ENCODE measurements at places on chromosomes 5 and 9.

- DNase-seq, result no peak
These were observed 24.7 kb downstream of the MAPKAP1 start for GRCh38 chr9:125682340-125682739.

- DNase-seq, result peak; percentile 91
These were observed at the start of gene LPCAT1 for GRCh38 chr5:1523793-1524480. LPCAT1 (minus strand) TSS chr5:1523960; CDS start chr5:1523844, 116 bp downstream.

- DNase-seq, result no peak
These were observed 11.8 kb downstream of the ACSL6 start for GRCh38 chr5:131999441-132000240.

DNA sequence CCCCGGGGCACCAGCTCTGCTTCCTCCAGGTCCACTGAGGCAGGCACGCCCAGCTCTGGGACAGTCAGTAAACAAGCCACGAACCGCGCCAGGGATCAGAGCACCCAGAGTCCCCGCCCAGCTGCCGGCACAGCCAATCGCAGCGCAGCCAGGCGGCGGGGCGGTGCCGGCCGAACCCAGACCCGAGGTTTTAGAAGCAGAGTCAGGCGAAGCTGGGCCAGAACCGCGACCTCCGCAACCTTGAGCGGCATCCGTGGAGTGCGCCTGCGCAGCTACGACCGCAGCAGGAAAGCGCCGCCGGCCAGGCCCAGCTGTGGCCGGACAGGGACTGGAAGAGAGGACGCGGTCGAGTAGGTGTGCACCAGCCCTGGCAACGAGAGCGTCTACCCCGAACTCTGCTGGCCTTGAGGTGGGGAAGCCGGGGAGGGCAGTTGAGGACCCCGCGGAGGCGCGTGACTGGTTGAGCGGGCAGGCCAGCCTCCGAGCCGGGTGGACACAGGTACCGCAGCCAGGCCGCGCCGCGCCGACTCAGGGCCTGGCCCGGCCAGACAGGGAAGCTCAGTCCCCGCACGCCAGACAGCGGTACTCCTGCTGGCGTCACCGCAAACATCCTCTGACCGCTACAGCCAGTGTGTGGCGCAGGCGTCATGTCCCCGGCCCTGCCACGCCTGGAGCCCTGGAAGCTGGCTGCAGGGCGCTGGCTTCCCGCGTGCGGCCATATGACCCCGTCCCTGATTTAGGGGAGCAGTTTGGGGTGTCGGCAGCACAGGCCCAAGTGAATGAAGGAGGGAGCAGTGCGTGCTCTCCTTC, at the start of gene CTSL:
TSS of gene CTSL (plus strand) at position 220 of the 810 bp plus-strand sequence. CDS start 1,485 bp downstream, outside the sequence.
- no peak for DNase-seq

DNA sequence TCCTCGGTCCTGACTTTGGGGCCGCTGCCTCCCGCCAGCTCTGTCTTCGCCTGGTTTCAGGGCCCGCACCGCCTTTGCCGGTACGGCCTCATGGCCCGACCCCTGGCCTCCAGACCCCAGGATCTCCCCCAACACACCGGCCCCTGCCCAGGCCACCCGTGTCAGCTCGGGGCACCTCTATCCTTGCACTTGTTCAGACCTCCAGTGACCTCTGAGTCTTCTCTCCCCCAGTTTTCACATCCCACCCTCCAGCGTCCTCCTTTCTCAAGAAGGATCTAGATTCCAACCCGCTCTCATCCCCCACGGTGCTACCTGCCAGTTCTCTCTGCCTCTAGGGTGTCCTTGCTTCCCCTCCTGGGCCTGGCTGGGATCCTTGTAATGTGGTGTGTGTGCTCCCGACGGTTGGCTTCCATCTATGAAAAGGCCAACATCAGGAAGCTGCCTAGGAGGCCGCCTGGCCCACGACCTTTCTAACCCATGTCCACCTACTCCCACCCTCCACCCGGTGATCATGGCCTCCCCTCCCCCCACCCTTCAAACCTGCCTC, 61.1 kb downstream of the SPATA31C2 start:
- DNase-seq, result no peak

GRCh38 chr5:176560364-176560763, 11.2 kb downstream of the CDHR2 start:
- no peak for DNase-seq

DNA sequence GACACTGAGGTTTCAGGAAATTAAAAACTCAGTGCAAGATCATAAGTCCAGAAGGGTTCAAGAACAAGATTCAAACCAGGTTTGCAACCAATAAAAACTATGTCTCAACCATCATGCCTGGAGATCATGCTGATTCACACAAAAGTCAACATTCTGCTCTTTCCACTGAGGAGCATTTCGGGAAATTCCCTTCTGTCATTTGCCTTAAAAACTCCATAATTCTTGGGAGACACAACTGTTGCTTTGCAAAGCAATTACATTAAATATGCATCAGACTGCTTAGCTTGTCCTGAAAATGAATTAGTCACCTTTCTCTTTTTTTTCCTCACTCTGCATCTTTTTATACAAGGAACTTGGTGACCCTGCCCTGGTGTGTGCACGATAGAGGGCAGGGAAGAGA, 275.9 kb upstream of the ZNF462 start:
- no peak for DNase-seq

GRCh38 chr9:130028493-130029222, 14.3 kb downstream of the FNBP1 start:
- DNase-seq, result no peak

GRCh38 chr5:112689155-112689909, 48.4 kb upstream of the APC start:
- DNase-seq, result no peak

- DNase-seq, result no peak
These were observed 146.3 kb downstream of the CETN3 start for GRCh38 chr5:90263102-90263820.

- no peak for DNase-seq
These were observed 1916.7 kb downstream of the EFNA5 start for GRCh38 chr5:105754056-105754455.

- DNase-seq, result no peak
These were observed 104.9 kb upstream of the SLCO6A1 start for GRCh38 chr5:102603670-102604069.

DNA sequence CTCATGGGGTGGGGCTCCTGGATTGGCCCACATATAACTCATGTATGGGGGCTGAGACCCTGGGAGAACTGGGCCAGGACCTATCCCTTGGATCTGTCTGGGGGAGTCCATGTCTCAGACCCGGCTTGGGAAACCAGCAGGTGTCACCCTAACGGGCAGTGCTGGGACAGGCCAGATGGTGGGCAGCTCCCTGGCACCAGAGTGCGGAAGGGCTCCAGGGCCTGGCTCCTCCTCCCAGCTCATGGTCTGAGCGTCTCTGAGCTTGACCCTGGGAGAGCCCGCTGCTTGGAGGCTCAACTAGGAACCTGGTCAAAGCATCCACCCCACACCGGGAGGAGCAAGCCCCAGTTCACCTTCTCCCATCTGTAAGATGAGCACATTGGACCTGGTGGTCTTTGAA, 15.5 kb upstream of the NCS1 start:
- no peak for DNase-seq

DNA sequence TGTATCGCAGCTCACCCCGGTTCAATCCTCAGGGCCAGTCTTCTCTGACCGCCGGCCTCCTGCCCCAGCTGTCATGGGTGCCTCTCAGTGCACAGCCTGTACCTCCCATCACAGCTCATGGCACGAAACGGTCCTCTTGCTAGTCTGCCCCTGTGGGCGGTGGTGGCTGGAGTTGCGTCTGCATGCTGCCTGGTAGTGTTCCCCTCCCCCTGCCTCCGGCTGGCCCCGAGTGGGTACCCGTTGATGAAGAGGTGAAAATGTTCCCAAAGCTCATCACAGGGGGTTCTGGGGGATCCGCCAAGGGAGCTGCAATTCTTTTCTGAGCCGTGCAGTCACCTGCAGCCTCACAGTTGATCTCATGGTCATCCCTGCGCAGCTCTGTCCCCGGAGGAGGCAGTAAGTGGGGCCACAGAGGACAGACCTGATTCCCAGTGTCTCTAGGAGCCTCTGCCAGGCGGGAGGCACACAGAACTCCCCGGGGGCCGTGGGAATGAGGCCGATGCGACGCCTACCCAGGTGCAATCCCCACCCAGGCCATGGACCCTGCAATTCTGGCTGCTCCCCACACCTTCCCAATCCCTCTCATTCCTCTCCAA, 34.7 kb upstream of the FIBCD1 start:
- DNase-seq, result no peak

GRCh38 chr5:15463231-15463980, 36.6 kb upstream of the FBXL7 start:
- no peak for DNase-seq

DNA sequence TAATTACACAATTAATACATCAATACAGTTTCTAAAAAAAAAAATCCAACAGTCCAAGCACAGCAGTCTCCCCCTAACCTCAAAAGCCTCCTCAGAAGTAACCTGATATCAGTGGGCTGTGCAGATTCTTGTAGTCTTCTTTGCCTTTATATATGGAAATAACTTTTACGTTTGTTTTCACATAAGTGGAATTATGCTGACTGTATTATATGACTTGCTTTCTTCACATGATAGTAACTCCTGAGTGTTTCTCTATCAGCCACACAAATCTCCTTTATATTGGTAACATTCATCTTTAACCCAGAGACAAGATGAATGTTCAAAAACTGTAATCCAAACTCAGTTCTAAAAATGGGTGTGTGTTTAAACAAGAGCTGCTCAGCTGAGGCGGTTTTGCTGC, 71.9 kb upstream of the FANCC start:
- no peak for DNase-seq

DNA sequence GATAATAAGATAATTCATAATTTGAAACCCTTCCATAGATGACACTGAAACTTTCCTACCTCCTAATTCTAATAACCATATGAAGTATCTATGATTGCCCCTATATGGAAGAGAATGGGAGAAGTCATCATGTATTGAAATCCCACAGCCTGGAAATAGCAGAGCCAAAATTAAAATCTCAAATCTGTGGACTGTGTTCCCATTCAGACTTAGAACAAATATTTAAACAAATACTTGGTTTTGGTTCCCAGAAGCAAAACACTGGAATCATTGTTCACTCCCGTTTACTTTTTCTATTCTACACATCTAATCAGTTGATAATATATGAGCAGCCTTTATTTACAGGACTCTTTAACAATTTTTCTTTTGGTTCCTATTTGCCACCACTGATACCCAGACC, 92.6 kb upstream of the PTPRD start:
- no peak for DNase-seq

GRCh38 chr5:111602817-111603445, 90.6 kb upstream of the STARD4 start:
- DNase-seq, result no peak

GRCh38 chr5:176474476-176474875, 26.3 kb downstream of the FAF2 start:
- no peak for DNase-seq

DNA sequence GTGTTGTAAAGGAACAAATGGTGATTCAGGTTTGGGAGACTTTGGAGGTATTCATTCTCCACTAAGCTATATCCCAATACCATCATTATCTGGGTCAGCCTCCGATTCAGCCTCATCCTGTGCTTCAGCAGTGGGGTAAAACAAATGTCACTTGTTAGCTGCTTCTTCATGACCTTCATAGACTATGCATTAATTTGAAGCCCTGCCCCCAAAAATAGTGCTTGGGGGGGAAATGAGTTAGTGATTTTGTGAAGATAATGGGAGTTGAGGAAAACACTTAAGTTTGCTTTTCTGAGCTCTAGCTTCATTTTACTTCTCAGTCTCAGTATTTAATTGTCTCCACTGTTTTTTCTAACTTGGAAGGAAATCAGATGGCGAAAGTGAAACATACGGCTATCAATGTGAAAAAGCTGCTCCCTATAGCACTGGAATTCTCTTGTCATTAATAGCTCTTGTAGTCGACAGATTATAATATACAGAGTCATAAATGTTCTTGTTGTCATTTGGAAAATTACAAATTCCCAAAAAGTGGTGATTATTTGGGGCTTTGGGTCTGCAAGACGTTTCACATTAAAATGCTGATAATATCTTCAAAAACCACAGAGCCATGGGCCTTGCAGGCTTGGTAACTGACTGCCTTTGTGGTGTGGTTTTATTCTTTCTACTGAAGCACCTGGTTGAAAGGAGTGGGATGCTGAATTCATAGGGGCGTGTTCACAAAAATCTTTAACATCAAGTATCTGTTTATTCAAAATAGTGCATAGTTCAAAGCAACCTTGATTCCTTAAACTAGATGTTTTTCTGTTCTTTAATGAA, 40.0 kb downstream of the PIK3R1 start:
- no peak for DNase-seq

GRCh38 chr5:5026409-5026785, 113.7 kb upstream of the ADAMTS16 start:
- DNase-seq, result no peak

DNA sequence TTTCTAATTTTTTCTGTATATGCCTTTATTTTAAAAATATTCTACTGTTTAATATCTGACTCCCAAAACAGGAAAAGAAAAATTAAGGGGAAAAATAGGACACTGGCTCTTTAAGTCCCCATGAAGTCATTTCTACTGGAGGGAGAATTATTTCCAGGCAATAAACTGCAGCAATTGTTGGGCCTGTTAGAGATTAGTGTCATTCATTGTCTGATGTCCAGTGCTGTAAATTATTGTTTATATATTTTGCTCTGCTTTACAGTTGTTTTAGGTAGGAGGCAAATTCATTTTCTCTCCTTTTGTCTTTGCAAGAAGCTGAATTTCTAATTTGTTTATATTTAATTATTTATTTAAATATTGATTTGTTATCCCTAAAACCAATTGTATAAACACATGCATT, 906.0 kb upstream of the CDH10 start:
- no peak for DNase-seq

DNA sequence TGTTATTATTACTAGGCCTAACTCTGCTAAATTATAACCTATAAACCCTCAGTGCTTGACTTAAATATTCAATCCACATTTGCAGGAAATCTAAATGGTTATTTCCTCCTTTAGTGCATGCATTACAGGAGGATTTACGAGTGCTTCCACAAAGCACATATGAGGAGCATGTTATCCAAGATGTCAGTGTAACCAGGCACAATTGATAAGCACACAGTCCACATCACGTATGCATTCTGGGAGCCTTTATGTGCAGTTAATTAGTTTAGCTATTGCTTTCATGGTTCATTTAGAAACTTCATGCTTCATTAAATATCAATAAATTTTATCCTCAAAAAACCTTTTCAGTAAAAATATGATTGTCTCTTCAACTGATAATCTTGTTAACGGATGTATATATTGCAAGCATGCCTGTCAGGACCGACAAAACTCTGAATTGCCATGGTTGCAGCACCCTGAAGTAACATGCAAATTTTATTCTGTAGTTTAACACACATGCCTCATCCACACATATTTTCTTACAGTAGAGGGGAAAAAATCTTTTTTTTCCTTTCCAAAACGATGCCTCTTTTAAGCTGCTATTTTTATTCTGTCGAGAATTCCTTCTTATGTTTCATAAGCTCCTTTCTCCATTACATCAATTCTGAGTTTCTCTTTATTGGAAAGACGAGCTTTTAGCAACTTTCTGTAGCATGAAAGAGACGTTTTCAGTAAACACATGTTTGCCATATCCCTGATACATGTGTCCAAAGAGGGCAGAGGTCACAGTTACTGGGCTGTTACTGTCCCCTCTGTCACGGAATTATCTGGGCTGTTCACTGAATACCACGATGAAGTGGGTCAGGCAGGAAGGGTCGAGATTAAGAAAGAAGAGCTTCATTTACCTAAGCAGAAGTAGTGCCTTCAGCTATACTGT, 142.0 kb downstream of the GLIS3 start:
- no peak for DNase-seq

Data from activated B cell treated with CpG ODN at 0.5 μM for 24 hours (primary cell).